Placental epithelial cell (primary cell): ENCODE measurements at places on chromosomes 5 and 9. TPM values are rescaled to one million over a fixed set of nuclear protein-coding genes. Genes with fewer than 3 reads are reported as not detected.

MSH3 gene
- total RNA-seq = 17.8 and 23.6 TPM in 2 replicates

SLC35A4 gene
- 17.3 and 47.3 TPM in 2 replicates for total RNA-seq

RIMOC1 gene
- 13.0 and 23.1 TPM in 2 replicates for total RNA-seq

ZBED3 gene
- under 0.01 and 0.22 TPM in 2 replicates for total RNA-seq

FOXD4L5 gene
- 0.11 TPM in 1 of 2 replicates, not detected in the other for total RNA-seq
